ENCODE measurements at places on chromosomes 16 and 17.

DNA sequence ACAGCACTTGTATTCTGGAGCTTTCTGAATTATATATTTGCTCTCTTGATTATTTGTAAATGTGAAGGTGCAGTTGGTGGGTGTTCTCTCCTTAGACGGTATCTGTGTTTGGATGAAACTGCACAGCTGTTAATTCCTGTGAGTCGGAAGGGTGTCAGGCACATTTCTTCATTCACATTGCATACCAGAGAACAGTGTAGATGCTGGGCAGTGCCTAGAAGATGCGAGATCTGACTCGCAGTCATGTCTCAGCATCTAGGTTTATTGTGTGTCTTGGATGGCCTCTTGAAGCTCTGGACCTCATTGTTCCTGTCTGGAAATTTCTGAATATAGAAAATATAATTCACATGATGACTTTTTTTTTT, 61.2 kb downstream of the CLEC16A start:
- peak; percentile 48 for DNase-seq

GRCh38 chr17:40473573-40474365, 27.7 kb downstream of the TNS4 start:
- DNase-seq = peak; percentile 24

GRCh38 chr16:374616-374926, 4.2 kb upstream of the MRPL28 start:
- no peak for DNase-seq

GRCh38 chr16:525520-526180, 1.9 kb upstream of the CAPN15 start:
- DNase-seq = peak; percentile 83

DNA sequence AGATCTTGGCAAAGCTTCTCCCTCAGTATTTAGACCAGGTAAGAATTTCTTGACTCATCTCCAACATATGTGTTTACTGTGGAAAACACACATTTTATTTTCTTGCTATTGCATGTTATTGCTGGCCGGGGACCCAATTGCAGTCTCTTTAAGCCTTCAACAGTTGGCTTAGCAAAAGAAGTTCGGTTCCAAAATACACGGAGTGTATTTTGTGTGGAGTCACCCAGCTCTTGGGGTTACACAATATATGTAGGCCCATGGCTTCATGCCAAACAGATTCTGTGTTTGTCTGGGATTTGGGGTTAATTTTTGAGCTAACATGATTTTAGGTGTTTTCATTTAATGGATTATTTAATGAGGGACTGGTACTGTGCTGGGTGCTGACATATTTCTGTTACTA, 4.0 kb downstream of the ALDH3A2 start:
- peak; percentile 41 for DNase-seq

DNA sequence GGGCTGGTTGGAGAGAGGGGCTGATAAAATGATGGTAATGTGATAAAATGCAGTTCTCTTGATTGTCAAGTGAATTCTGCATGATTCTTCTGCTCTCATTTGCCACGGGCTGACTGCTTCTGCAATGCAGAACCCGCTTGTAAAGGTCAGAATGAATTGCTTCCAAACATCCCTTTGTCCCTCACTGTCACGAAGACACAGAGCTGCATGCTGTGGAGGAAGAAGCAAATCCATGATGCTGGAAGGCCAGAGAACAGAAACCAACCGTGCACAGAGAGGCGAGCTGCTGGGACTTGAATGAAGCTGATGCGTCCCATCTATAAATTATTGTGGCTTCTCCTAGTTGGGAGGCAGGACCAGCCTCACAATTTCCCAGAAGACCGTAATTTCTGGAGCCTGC, 171.6 kb downstream of the PRKCB start:
- DNase-seq = no peak

- peak; percentile 93 for DNase-seq
Observed at GRCh38 chr16:74695450-74696422, 4.9 kb downstream of the MLKL start.

DNA sequence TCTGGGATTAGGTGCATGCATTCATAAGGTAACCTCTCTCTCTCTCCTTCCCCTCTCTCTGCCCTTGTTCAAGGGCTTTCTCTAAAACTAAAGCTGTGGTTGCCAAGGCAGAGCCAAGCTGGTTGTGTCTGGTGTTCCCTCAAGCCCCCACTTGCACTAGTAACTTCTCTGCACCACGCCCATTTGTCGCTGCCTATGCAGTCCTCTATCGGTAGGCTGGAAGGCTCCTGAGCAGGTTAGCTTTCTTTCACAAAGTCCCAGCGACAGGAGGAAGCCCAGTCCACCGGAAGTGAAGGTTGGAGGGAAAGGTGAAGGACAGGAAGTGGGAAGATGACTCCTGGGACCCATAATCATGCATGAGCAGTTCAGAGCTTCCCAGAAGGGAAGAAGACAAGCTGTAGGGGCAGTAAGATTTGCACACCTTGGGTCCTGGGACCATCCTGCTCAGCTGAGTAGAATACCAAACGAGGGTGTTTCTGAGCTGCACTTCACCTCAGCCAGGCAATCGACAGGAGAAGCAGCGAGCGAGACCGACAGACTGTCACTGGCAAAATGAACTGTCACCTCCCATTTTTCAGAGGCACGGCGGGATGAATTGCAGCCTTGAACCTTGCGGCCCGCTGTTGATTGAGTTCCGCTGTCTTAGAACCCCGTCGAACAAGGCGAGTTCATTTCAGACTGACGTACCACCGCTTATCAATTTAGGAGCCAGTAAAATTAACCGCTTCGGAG, 14.7 kb upstream of the SKAP1 start:
- no peak for DNase-seq

DNA sequence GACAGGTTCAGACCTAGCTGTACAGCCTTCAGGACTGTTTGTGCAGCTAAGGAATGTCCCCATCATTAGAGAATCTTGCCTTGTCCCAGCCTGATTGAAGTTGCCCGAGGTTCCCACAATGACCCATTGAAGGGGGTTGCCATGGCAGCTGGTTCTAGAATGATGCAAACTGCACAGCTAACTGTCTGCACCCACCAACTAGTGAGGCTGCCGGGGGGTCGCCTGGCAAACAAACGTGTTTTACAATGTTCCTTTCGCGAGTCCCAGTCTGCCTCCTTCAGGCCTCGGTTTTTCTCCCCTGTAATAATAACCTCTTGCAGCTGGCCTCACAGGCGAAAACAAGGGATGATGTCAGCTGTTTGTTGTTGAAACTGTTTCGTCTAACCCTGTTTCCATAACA, 5.5 kb downstream of the C16orf96 start:
- DNase-seq = no peak

DNA sequence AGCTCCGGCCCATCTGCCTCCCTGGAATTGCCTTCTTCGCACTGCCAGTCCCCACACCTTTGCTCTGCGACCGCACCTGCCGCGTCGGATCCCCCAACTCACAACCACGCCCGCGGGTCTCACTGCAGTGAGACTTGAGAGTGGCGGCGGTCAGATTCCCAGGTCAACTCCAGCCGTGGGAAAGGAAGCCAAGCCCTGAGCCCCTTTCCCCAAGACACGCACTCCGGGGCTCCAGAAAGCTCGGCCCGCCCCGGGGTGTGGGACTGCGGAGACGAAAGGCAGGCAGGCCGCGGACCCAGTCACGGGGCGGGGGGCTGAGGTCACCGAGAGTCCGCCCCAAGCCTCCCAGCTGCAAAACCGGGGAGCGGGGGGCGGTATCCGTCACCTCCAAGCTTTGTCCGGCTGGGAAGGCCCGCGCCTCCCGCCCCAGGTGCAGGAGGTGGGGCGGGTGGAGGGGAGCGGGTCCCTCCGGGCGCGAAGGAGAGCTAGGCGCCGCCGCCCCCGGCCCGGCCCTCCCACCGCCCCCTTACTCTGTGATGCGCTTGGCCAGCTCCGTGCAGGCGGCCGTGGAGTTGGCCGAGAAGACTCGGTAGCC, 615 bp downstream of the PRPSAP1 start:
- DNase-seq = peak; percentile 57

Measured in adipocyte (in vitro differentiated cells).